Hematopoietic multipotent progenitor cell (in vitro differentiated cells): ENCODE measurements at places on chromosomes 2 and 18. TPM values are rescaled to one million over a fixed set of nuclear protein-coding genes. Genes with fewer than 3 reads are reported as not detected.

- DNase-seq: no peak
These were observed 61.1 kb downstream of the COA5 start for GRCh38 chr2:98547092-98547790.

- DNase-seq: no peak
These were observed 86.4 kb downstream of the EML6 start for GRCh38 chr2:54809819-54810218.

DNA sequence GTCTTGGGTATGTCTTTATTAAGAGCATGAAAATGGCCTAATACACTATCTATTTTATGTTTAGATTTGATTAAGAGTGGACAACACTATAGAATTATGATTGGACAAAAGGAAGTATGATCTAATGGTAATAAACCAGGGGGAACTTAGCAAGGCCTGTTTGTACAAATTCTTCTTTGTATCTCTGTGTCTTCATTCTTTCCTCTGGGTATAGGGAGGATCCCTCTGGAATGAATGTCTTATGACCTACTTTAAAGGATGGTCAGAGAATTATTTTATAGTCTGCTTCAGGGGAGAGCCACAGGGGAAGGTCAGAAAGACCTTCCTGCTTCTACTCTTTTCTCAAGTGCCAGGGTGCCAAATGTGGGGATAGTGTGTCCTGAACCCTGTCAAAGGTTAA, 42.8 kb upstream of the FANCL start:
- no peak for DNase-seq

DNA sequence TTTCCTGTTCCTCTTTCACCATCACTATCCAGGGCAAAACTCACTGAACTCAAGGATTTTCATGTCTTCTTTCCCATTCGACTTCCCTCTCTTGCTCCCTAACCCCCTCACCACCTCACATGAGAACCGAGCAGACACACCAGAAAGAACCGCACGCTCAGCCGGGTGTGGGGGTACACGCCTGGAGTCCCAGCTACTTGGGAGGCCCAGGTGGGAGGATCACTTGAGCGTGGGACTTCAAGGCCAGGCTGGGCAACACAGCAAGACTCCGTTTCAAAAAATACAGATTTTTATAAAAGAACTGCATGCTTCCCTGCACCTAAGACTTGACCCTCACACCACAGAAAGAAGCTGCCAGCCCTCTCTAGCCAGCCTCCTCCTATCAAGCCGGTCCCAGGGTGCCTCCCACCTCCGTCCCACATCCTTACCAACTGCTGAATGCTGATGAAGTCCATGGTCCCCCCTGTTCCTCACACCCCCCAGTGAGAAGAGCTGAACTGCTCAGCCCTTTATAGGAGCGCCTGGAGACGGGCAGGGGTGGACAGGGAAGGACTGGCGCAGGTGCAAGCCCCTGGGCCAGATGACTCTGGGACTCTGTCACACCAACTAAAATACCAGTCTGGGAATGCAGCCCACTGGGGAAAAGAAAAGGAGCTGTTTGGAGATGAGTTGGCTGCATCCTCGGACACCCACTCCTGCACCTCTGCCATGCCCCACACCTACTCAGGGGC, at the start of gene ANKRD23:
Gene ANKRD23, minus strand, starts transcription at position 484 of the 731 bp plus-strand sequence. Its CDS starts 29 bp downstream, at position 455.
- no peak for DNase-seq

- peak; percentile 60 for DNase-seq
These were observed 368.7 kb upstream of the ID2 start for GRCh38 chr2:8312861-8313830.

DNA sequence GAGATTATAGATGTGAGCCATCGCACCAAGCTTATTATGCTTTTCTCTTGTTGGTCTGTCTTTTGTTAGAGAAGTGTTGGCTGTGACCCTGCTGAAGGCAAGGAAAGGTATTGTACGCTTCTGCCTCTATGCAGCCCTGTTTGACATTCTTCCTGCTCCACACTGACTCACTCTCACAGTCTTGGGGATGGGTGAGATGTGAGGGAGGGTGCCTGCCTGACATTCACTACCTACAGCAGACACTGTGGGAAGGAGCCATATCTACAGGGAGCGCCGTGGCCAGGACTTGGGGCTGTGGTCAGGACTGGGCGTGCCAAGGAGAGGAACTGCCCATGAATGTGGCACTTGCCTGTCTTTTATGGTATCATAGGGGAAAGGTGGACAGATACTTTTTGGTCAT, 43.9 kb upstream of the FHL2 start:
- DNase-seq: no peak

- no peak for DNase-seq
These were observed 44.7 kb downstream of the PSD4 start for GRCh38 chr2:113218283-113219091.

GRCh38 chr2:19944205-19944845, 42.5 kb upstream of the TTC32 start:
- DNase-seq: no peak

- DNase-seq: no peak
These were observed 77.6 kb downstream of the AFF3 start for GRCh38 chr2:100064592-100065428.

- DNase-seq: no peak
These were observed 13.7 kb downstream of the SESTD1 start for GRCh38 chr2:179250848-179251504.

- DNase-seq: no peak
These were observed 144.1 kb upstream of the COPS8 start for GRCh38 chr2:236941551-236941950.

GRCh38 chr2:25821225-25822056, 56.8 kb downstream of the ASXL2 start:
- DNase-seq: no peak

DNA sequence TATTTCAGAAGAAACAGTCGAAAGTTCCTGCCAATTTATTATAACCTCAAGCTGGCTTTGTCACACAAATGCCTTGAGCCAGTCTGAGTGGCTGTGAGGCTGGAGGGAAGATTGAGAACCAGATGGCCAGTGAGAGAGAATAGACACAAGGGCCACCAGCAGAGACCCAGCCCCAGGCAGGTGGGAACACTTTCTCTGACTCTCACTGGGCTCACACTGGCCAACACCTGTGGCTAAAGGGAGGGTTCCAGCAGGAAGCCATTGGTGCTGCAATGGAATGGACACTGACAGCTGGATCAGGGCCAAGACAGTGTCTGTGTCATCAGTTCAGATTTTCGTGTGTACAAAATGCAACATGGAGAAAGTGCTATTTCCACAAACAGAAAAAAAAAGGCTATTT, 29.9 kb downstream of the LOXHD1 start:
- no peak for DNase-seq

DNA sequence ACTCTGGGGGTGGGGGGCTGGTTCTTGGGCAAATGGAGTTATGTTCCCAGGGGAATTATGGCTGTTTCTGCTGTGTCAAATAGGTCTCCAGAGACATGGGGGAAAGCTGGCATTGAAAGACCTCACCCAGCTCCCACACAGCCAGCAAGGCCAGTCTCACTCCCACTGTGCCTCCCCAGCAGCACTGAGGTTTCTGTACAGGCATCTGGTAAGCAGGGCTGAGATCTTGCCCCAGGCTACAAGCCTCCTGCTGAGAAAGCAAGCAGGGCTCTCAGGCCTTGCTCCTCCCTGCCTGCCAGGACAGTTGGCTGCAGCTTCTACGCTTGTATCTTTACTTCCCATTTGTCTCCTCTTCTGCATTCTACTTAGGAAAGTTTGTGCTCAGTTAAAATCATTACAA, 50.5 kb upstream of the FHOD3 start:
- DNase-seq: no peak

DNA sequence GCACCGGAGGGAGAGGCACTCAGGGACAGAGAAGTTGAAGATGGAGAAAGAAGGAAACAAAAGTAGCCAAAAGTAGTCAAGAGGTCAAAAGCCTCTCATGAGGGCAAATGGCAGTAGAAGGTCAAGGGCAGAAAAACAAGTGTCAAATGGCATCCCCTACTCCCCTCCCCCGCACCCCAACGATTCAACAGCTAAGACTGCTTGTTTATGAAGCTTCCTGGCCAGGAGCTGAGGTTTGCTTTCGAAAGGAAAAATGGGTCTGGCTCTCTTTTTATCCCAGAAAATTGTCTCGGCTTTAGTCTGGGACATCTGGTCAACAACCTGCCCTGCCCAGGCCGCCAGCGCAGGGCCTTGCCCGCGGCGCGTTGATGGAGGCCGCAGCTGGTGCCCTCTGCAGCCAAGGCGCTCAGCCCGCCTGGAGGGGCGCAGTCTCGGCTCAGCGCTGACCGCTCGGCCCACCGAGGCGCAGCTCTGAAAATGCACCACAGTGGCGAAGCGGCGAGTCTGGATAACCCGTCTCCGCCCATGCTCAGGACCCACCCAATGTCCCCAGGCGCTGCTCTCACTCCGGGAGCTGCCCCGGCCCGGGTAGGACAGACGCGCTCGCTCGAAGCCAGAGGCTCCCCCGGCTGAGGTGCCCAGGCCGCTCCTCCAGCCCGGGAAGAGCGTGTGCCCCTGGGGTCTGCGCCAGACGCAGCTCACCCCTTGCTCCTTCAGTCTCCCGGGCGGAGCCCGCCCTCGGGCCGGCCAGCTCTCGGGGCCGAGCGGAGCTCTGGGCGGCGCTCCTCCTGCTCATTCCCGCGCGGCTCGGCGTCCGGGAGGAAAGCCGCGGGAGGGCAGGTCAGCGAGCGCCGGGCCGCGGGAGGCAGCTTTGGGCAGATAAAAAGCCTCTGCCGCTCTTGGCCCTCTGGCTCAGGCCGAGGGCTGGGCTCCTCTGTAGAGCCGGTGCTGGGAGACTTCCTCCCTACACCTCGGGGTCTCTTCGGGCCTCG, 1.8 kb upstream of the TBR1 start:
- no peak for DNase-seq

DNA sequence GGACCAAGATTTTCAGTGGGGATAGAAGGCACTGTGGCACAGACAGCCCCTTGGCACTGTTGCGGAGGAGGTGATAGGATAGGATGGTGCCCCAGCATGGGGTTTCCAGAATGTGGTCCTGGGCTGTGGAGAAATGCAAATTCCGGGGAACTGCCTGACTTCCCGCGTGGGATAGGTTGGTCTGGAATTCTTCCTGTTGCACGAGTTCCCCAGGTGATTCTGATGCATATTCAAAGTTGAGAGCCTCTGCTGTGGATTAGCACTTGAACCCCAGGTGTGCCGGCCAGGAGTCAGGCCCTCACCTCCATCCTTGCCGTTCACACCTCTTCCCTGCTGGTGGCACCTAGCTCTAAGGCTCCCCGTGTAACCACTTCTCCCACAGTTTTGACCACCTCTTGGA, 15.5 kb downstream of the NCK2 start:
- DNase-seq: no peak

DNA sequence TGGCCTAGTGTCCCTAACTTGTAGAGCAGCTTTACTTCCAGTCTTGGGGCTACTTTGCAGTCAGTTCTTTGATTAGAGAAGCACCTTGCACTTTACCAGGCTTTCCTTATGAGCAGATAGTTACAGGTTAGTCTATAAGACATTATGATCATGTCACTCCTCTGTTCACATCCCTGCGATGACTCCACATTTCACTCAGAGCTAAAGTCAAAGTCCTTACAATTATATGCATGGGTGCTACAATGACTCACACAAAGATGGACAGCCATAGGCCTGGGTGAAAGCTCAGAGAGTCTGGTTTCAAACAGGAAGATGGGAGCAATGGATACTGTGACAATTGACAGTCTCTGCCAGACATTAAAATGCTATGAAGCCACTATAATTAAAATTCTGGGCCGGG, 27.1 kb upstream of the SSB start:
- no peak for DNase-seq

DNA sequence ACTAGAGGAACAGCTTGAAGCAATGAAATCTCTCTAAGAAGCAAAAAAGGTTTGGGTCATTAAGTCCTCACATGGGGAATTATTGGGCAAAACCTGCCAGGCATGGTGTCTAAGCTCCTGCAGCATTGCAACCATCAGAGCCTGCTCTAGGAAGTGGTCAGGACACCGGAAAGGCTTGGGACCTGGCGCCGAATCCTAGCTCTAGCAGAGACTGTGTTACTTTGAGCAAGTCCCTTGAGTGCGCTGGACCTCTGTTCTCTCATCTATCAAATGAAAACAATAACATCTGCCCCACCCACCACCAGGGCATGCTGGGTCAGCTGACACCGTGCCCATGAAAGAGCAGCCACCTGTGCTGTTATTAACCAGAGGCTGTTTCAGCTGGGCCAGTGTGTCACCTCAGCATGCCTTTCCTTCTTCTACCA, 6.3 kb downstream of the TMEM127 start:
- no peak for DNase-seq

DNA sequence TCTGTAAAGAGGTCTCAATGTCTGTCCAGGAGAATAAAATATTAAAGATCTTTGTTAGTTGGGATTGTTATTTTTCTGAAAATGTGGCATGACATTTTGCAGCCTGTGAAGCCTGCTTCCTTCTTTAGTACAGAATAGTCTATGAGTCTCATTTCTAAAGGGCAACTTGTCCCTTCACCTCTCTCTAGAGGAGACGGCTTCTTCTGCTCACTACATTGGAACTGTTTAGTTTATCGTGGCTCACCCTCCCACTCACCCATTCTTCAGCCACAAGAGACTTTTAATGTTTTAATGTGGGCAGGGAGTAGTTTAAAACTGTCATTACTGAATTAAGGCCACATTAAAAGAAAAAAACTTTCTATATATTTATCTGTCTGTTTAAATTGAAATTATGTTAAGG, 161.0 kb downstream of the BARD1 start:
- DNase-seq: no peak

DNA sequence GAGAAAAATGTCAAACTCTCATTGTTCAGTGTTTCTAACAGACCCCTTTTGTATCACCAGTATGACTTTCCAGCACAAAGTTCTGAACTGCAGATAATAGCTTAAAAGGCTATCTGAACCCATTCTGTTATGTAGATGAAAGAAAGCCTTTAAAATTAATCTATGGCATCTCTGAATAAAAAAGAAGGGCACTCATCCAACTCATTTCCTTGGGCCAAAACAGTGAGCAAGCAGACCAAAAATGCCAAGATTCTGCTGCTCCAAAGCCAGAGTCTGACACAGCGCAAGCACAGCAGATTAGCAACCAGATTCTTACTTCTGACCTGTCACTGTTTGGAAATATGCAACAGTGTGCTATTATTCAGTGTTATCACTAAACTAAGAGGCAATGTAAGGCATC, 22.6 kb upstream of the ITGA6 start:
- DNase-seq: no peak

GRCh38 chr2:54626884-54627283, 96.6 kb upstream of the EML6 start:
- DNase-seq: no peak

DNA sequence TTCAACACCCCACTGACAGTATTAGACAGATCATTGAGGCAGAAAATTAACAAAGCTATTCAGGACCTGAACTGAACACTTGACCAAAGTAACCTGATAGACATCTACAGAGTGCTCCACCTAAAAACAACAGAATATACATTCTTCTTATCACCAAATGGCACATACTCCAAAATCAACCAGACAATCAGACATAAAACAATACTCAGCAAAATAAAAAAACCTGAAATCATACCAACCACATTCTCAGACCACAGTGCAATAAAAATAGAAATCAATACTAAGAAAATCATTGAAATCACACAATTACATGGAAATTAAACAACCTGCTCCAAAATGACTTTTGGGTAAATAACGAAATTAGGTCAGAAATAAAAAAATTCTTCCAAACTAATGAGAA, 15.8 kb downstream of the PFN4 start:
- DNase-seq: no peak

GRCh38 chr2:196218106-196218505, 46.7 kb upstream of the STK17B start:
- no peak for DNase-seq

RFX8 gene
- total RNA-seq: 0.81 TPM

TXNDC2 gene
- not detected for total RNA-seq

ADD2 gene
- total RNA-seq: 4.3 TPM

PLEKHB2 gene
- 67.3 TPM for total RNA-seq

PID1 gene
- total RNA-seq: not detected

GRB14 gene
- not detected for total RNA-seq

RELCH gene
- 29.9 TPM for total RNA-seq

ZNF514 gene
- total RNA-seq: 15.6 TPM

GAD1 gene
- 3.2 TPM for total RNA-seq

GTF2A1L gene
- total RNA-seq: not detected

FOXI3 gene
- total RNA-seq: not detected
